ENCODE measurements at places on chromosomes 13 and 19.

DNA sequence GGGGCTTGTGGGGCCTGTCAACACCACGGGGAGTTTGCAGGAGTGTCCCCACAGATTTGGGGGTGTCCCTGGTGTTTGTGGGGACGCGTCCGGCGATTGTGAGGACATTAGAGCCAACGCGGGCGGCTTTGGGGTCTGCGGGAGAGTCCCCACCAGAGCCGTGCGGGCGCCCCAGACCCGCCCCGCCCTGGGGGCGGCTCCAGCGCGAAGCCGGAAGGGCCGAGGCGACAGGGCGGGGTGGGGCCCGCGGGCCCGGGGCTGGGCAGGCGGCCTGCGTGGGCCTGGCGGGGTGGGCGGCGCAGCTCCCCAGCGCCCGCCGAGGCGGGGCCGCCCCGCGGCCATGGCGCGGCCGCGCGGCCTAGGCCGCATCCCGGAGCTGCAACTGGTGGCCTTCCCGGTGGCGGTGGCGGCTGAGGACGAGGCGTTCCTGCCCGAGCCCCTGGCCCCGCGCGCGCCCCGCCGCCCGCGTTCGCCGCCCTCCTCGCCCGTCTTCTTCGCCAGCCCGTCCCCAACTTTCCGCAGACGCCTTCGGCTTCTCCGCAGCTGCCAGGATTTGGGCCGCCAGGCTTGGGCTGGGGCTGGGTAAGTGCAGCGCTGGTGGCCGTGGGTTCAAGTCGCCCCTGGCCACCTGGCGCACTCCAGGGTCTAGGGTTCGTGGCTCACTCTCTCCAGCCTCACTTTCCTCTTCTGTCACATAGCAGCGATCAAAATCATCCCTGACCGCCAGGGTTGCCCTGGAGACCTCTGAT lies 10.3 kb downstream of the PDE4A start:
- DNase-seq: no peak

- DNase-seq: no peak
These were observed 778.7 kb downstream of the OLFM4 start for GRCh38 chr13:53807251-53807834.

DNA sequence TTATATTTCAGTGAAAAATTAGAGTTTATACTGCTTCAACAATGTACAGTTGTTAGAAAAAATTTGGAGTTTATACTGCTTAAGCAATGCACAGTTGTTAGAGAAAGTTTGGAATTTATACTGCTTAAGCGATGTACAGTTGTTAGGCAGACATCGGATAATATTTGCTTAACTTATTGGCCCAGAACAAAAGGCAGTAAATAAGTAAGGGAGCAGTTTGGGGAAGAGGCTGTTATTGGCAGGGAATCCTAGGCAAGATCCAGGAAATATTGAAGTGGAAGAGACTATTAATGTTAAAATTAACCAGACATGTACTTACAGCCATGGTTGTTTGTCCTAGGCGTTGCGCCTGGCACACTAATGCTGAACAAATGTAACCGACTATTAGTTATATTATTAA lies 166.9 kb downstream of the GPC5 start:
- peak; percentile 21 for DNase-seq

- no peak for DNase-seq
These were observed 43.0 kb downstream of the IFT88 start for GRCh38 chr13:20610006-20610405.

- DNase-seq: no peak
These were observed 457.3 kb downstream of the EFNB2 start for GRCh38 chr13:106078191-106078590.

DNA sequence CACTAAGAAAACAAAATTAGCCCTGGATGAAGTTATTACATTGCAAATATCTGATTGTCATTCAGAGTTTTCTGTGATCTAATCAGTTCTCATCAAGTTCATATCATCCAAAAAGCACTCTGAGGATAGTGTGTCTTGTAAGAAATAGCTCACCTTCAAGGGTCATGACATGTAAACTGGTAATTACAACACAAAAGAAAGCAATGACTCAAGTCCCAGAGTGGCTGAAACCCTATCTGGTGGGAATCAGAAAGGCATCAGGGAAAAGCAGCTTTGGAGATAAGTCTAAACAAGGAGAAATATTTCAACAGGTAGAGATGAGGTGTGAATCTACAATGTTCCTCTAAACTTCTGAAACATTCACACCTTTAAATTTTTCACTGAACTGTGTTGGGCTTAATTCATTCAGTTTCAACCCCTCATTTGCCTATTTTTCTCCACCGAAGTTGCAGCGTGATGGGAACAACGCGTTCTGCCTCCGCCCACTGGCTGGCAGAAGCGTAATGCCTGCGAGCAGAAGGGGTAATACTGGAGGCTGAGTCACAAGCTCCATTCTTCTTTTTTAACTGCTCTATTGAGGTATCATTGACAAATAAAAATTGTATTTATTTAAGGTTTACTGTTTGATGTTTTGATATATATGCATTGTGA lies 155.2 kb upstream of the IPO5 start:
- no peak for DNase-seq

GRCh38 chr13:36914648-36915047 lies 5.4 kb downstream of the SMAD9 start:
- DNase-seq: no peak

- DNase-seq: no peak
These were observed 53.2 kb upstream of the LSM14A start for GRCh38 chr19:34118879-34119748.

- no peak for DNase-seq
These were observed 5.6 kb downstream of the APC2 start for GRCh38 chr19:1455336-1456120.

DNA sequence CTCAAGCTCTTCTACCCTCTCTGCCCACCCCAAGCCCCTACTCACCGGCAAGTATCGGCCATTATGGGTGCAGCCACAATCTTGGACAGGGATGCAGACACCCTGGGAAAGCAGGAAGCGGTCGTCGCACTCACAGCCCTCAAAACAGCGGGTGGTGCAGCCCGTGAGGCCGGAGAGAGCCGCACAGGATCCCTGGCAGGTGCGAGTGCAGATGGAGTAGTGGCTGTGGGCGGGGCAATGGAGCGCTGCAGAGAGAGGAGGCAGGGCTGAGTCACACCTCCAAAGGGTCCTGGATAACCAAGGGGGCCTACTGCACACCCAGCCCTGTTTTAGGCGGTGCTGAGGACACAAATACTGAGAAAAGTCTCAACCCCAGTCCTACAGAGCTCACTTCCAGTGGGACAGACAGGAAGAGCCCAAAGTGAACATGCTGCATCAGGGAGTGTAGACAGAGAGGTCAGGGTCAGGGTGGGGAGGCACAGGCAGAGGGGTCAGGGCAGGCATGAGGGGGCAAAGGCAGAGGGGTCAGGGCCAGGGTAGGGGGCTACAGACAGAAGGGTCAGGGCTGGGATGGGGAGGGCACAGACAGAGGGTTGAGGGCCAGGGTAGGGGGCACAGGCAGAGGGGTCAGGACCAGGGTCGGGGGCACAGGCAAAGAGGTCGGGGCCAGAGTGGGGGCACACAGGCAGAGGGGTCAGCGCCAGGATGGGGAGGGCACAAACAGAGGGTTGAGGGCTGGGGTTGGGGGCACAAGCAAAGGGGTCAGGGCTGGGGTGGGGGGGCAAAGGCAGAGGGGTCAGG lies 24.2 kb upstream of the FBL start:
- no peak for DNase-seq

DNA sequence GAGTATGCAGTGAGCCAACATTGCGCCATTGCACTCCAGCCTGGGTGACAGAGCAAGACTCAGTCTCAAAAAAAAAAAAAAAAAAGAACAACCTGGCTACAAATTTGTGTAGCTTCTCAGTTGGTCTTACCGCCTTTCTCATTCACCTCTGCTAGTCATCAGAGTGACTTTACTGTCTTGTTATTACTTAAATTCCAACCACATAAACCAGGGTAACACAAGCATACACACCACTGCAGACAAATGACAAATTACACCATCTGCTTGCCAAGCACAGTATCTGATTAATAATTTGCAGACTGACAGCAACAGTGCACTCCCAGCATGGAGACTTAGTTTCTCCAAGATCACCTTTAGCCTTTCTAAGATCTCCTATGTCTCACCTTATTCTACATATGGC lies 11.0 kb downstream of the ZNF14 start:
- no peak for DNase-seq

- no peak for DNase-seq
These were observed 81.1 kb upstream of the SERP2 start for GRCh38 chr13:44292545-44292944.

DNA sequence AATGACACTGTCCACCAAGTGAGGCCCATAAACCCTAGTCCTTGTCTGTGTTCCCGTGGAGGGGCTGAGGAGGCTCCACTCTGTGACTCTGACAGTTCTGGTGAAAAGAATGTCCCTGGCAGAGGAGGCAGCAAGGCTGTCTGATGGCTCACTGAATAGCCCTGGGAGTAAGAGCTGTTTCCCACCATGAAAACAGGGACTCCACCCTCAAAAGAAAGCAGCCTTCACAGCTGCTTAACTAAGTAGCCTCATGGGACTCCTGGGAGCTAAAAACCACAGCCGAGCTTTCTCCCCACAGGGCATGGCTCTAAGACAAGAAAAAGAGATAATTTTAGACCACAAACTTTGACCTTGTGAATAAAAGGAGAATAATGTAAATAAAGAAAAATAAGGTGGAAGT lies 135.1 kb upstream of the FRY start:
- peak; percentile 31 for DNase-seq

GRCh38 chr19:18590273-18591272 lies 2.0 kb downstream of the REX1BD start:
- peak; percentile 92 for DNase-seq

DNA sequence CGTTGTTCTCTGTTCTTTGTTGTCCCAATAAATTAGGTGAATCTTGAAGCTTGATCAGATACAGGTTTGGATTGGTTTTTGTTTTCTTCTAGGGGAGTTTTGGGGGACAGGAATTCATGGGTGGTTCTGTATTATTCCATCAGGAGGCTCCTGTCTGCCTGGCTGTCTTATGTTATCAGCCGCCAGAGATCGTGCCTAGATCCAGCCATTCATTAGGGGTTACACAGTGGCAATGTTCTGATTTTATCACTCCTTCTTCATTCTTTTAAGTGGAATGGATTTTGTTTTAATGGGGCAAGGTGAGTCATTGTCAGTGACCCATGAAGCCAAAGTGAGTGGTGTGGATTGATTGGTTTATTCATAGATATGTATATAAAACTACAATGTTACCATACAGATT lies 71.9 kb downstream of the CHST8 start:
- DNase-seq: no peak

DNA sequence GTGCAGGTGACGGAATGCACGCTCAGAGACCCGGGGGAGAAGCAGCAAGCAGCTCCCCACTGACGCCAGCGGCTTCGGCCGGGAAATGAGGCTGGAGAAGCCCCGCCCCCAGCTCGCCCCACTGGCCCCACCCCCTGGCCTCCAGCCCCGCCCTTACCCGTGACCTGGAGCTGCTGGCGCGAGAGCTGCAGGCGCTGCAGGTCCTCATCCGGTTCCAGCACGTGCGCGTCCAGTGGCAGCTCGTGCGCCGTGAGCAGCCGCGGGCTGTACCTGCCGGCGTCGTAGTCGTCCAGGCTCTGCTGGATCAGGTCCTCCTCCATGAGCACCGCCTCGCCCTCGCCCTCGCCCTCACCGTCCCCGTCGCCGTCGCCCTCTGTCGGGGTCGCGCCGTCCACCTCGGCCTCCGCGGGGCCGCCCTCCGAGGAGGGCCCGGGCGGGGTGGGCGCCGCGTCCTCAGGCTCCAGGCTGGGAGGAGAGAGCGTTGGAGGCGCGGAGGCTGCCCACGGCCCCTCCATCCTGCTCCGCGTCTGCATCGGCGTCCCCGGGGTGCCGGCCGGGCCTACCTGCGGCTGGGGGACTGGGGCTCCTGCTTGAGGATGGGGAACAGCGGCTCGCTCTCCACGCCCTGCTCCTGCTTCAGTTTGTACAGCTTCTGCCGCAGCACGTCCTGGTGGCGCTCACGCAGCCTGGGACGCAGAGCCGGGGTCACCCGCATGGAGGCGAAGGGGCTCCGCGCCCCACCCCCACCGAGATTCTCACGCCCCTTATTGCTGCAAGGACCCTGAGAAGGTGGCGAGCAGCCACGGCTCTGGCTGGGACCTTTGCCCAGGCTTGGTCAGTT lies 6.4 kb upstream of the TBXA2R start:
- no peak for DNase-seq

- no peak for DNase-seq
These were observed 36.4 kb upstream of the UBAC2 start for GRCh38 chr13:99164226-99164625.

DNA sequence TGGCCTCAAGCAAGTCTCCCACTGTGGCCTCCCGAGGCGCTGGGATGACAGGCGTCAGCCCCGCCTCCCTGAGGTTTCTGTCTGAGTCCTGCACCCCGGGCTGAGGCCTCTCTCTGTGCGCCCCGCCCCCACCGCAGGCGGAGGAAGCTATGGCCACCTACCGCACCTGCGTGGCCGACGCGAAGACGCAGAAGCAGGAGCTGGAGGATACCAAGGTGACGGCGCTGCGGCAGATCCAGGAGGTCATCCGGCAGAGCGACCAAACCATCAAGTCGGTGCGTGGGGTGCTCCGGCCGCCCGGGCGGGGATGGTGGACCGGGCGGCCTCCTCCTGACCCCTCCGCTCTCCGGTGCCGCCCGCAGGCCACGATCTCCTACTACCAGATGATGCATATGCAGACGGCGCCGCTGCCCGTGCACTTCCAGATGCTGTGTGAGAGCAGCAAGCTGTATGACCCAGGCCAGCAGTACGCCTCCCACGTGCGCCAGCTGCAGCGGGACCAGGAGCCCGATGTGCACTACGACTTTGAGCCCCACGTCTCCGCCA lies 12.7 kb downstream of the ARHGAP45 start:
- no peak for DNase-seq

DNA sequence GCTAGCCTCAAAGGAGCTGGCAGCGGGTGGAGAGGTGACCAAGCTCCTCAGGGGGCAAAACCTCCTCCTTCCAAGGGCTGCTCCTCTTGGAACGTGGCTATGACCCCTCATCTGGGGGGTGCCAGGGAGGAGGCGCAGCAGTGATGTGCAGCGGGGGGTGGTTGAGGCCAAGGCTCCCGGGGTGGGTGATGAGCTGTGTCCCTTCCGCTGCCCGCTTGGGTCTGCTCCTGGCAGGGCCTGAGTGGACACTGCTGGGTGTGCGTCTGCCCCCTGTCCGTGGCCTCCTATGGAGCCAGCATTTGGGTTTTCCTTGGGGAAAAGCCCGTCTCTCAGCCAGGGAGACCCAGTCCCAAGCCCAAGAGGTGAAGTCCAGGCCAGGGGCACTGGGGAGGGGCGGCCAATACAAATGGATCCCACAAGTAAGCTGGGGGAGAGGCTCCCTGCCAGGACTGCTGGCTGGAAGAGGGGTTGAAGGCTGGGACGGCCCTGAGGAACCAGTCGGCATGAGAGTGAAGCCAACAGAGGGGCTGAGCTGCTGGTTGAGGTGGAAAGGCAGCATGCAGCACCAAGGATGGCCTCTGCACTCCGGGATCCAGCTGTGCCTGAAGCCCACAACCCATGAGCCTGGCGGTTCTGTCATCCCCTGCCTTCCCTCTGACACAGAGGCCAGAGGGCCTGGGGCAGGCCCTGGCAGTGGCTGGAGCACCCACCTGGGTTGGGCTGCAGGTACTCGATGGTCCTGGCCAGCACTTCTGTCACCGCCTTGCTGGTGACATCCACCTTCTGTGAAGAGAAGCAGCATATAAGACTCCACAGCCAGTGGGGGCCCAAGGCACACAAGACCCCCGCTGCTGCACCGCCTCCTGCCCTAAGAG lies 22.7 kb downstream of the MPND start:
- DNase-seq: no peak
